ENCODE measurements at places on chromosomes 12 and 14. TPM values are rescaled to one million over a fixed set of nuclear protein-coding genes. Genes with fewer than 3 reads are reported as not detected.

The SLC38A4 gene
- total RNA-seq: not detected

The TAS2R30 gene
- 2.2 TPM for total RNA-seq

The DGLUCY gene
- total RNA-seq: 98.6 TPM

The TMTC1 gene
- total RNA-seq: not detected

The KRT2 gene
- total RNA-seq: not detected

The PRH2 gene
- total RNA-seq: not detected

The KLHL33 gene
- total RNA-seq: 0.19 TPM

The DNAJC22 gene
- not detected for total RNA-seq

The KANSL2 gene
- total RNA-seq: 39.6 TPM

The PDZRN4 gene
- not detected for total RNA-seq

The PRKD1 gene
- total RNA-seq: not detected

The UBE3B gene
- 37.4 TPM for total RNA-seq

The ADAM21 gene
- total RNA-seq: not detected

The LHX5 gene
- not detected for total RNA-seq

The A2M gene
- total RNA-seq: not detected

The ZNF10 gene
- total RNA-seq: 9.2 TPM

The SPX gene
- 0.29 TPM for total RNA-seq

The GPR135 gene
- total RNA-seq: 0.86 TPM

All from activated naive CD4-positive, alpha-beta T cell treated with anti-CD3 and anti-CD28 coated beads, Interleukin-2, amount 10 ng/mL, durations not matched to agents 5 hours and 36 hours (primary cell).